ENCODE measurements at places on chromosomes 11 and 22.
A peak's percentile ranks its signal among the peaks of the same experiment; 100 is the strongest.

GRCh38 chr11:85347291-85347690 lies 279.9 kb downstream of the DLG2 start:
- no peak for DNase-seq

- no peak for DNase-seq
These were observed 6.3 kb upstream of the FXYD2 start for GRCh38 chr11:117830674-117831351.

- no peak for DNase-seq
These were observed 1.5 kb downstream of the GLB1L2 start for GRCh38 chr11:134333312-134333711.

DNA sequence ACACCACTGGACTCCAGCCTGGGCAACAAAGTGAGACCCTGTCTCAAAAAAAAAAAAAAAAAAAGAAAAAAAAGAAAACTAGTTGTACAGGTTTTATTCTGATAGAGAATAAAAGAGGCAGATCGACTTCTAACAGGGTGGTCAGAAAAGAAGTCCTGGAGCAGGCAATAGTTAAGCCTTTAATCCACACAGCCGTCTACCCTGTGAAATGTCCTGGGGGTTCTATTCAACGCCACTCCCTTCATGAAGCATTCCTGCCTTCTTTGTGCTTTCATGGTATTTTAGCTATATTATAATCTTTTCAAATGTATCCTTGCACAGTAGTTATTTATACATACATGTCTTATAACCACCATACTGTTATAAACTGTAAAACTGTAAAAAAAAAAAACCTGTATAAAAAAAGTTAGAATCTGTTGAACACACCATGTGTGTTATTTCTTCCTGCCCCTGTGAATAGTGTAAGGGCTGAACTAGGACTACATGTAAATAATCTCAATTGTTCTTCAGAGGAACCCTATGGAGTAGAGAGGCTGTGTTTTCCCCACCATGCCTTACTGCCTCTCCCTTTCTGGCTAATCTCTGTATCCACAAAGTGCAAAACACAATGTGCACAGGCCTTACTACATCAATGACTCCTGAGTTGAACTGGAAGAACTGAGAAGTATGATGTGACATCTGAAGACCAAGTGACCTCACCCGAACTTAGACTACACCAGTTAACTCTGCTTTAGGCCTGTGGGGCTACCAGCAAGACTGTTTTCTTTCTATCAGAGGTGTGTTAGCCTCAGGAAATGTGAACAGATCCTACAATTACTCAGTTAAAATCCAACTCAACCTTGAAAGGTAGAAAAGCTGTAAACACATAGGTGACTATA lies 25.3 kb downstream of the PRCP start:
- no peak for DNase-seq

GRCh38 chr11:71200761-71201160 lies 51.6 kb downstream of the SHANK2 start:
- DNase-seq, result peak; percentile 73

DNA sequence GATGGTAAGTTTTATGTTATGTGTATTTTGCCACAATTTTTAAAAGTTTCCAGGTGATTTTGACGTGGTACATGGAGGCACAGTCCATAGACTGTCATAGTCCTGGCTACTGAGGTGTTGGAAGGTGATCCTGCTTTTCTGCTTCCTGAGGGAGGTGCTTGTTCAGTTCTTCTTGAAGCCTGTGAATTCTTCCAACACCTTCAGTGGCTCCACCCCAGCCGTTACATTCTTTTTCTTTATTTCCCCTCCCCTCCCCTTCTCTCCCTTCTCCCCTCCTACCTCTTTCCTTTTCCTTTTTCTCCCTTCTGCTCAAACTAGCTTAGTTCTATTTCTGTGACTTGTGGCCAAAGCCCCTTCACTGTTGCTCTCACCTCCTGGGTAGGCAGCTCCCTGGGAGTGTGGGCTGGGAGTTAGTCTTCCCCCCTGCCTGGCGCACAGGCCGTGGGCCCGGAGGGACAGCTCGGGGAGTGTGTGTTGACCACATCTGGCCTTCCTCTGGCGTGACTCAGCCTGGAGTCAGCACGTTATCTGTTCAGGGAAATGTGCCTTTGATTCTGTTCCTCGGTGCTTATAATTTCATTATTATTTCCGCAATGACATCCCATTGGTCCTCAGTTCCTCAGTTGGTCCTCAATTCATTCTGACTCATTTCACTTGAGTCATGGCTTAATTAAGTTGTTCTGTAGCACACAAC lies 566.2 kb downstream of the TBC1D22A start:
- no peak for DNase-seq

DNA sequence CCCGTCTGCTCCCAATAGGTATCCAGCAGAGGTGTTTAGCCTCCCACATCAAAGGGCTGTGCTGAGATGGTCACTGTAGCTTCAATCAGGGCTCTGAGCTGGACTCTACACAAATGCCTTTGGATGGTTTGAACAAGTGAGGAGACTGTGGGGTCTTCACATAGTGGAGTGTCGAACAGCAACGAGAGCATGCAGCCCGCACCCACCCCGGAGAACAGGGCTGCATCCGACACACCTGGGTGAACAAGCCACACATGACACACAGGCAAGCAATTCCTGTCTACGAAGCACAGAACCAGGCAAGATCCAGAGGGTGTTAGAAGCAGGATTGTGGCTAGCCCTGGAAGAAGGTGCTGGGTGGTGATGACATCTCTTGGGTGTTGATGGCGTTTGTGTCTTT lies 58.0 kb upstream of the FGF3 start:
- DNase-seq, result no peak

- DNase-seq, result no peak
These were observed at the start of gene SLC1A2 for GRCh38 chr11:35419184-35419829. Gene SLC1A2 (minus strand): TSS chr11:35419558. CDS start chr11:35418966, 592 bp downstream.

DNA sequence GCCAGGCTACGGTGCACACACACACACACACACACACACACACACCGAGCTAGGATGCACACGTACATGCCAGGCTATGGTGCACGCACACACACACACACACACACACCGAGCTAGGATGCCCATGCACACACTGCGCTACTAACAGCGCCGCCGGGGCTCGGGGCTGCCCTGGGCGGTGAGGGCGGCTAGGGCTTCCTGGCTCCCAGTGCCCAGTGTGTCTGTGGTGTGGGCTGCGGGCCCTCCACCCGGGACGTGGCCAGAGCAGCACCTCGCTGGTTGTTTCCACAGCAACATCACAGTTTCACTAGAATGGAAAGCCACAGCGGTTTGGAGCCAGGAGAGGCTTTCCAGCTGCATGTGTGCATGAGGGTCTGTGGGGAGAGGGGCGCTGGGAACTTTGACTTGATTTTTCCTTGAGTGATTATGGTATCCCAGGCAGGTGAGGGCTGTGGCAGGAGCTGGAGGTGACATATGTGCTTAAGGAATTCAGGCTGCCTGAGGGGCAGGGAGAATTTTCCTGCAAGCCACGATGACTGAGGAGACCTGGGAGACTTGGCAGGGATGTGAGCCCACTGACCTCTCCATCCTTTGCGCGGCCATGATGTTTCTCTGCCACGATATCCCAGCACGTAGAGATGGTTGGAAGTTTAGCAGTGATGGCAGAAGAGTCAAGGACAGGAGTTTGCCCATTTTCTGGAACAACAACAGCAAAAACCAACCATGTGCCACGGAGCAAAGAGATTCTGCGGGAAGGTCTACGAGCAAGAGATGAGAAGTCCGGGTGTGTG lies 195.9 kb downstream of the SNX19 start:
- DNase-seq, result no peak

- DNase-seq, result no peak
These were observed 13.5 kb upstream of the SIGIRR start for GRCh38 chr11:428295-428694.

- DNase-seq, result no peak
These were observed 70.2 kb downstream of the DBX1 start for GRCh38 chr11:20089796-20090653.

GRCh38 chr11:67033661-67034166 lies 10.8 kb downstream of the SYT12 start:
- no peak for DNase-seq

Measured in germinal center (tissue), 1 donor.